ENCODE measurements at places on chromosomes 3 and 15.

DNA sequence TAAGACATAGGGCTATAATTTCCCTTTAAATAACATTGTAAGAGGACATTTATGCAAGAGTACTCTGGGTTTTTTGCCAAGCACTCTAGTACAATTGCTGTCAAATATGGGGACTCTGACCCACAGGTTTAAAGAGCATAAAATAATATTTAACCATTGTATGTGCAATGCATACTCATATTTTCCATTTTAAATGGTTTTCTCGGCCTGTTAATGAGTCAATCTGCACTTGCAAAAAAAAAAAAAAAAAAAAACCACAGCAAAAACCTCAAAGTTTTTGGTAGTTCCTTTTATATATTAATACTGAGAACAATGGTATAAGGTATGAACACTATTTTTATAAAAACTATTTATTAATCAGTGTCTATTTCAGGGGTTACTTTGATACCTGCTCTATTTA lies 304.0 kb upstream of the CBLB start:
- no peak for DNase-seq

- no peak for DNase-seq
Observed at GRCh38 chr15:76150513-76150912, 90.7 kb downstream of the TMEM266 start.

DNA sequence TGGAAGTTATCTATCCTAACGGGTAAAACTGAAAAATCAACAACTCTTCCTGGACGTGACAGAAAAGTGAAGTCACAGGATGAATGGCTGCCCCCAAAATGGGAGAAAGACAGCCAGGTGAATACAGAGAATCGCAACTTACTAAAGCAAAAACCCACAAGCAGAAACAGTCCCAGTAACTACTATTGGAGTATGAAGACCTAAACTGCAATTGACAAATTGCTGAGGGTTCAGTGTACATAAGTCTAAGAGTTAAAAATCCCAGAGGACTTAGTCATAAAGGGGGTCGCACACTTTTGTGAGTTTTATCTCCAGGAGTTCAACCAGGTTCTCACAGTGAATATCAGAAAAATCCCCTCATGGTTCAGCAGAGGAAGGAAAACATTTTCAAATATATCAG lies 56.8 kb upstream of the IMPG2 start:
- no peak for DNase-seq

DNA sequence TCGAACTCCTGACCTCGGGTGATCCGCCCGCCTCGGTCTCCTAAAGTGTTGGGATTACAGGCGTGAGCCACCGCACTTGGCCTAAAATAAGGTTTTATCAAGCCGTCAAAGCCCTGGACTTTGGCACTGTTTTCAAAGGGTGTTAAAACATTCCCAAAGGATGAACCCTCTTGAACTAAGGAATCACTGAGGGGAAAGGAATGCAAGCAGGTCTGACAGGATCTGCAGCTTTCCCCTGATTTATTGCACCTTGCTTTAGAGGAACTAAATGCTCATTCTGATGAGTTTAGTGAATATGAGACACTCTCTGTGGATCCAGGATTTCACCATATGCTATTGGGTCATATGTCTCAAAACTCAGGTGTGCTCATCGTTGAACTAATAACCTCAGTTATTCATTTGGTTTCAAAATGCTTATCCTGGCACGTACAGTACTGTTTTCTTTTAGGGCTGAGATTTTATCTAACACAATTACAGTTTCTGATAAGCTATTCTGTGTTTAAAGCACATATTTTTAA lies 63.0 kb upstream of the TSC22D2 start:
- no peak for DNase-seq

DNA sequence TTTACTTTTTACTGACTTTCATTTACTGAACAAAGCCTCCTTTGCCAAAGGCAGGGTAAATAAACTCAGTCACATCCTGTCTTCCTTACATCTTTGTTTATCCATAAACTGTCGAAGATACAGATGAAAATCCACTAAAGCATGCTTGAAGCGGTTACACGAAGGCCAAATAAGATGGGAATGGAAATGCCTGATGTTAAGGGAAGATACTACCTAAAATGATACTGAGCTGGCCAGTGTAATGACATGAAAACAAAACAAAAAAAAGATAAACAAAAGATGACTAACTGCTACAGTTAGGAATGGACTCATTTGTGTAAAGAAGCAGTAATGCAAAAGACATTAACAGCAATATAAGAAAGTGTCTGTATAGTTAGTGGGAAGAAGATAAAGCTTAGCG lies 114.7 kb upstream of the ADAMTS9 start:
- no peak for DNase-seq

DNA sequence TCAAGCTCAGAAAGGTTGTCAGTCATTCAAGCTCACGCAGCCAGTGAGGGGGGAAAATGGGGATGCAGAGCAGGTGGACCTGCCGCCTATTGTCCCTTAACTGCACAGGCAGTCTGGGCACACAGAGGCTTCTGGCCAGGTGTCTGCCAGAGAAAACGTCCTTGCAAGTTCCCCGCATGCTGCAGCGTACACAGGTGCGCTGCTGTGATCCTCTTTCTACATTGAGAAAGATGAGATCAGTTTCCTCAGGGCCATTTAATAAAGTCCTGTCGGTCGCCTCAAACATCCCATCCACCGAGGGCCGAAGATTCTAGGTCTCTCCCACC lies 445 bp upstream of the TSEN2 start:
- DNase-seq: no peak

DNA sequence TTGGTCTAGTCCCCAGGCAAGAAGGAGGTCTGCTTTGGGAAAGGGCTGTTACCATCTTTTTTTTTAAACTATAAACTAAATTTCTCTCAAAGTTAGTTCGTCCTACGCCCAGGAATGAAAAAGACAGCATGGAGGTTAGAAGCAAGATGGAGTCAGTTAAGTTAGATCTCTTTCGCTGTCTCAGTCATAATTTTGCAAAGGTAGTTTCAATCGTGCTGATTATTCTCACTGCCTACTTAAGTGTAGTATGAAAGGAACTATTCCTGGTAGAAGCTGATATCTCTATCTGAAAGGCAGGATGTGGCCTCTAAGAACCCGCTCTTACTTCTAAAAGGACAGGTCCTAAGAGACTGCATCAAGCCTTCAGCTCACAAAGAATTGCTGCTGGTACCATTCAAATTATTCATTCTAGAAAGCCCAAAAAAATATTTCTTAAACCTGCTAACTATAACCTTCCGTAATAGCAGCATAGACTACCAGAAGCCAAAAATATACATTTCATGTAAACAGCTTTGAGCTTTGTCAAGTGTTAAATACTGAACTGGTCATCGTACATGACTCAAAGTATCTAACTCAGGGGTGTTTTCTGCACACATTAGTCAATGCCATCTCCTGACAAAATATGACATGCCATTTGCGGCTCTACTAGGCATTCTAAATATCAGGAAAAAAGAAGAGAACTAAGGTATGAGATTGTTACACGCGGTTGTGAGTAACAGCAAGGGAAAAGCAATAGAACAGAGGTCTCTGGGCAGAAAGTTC lies 96.0 kb upstream of the CCDC80 start:
- DNase-seq: no peak

- DNase-seq: no peak
Observed at GRCh38 chr3:118144919-118145318, 889.7 kb downstream of the IGSF11 start.

- DNase-seq: no peak
Observed at GRCh38 chr15:38878926-38879325, 314.3 kb upstream of the RASGRP1 start.

DNA sequence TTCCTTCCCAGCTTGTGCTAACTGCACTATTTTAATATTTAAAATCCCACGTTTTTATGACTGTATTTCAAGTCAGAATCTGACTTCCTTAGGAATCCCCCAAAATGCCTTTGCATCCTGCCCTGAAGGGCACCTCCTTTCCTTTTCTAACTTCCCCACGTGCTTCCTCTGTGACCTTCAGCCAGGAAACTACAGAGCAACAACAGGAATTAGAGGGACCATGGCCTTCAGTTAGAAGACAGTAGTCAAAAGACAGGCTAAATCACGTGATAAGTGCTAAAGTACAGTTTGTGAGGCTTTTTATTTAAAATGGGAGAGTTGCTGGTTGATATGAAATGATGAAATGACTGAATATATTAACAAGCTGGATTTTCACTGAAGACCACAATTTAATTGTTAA lies 11.8 kb upstream of the ABHD10 start:
- no peak for DNase-seq

Data from SK-N-SH (cell line).